LoVo (cell line): ENCODE measurements at places on chromosomes 12 and 14.

DNA sequence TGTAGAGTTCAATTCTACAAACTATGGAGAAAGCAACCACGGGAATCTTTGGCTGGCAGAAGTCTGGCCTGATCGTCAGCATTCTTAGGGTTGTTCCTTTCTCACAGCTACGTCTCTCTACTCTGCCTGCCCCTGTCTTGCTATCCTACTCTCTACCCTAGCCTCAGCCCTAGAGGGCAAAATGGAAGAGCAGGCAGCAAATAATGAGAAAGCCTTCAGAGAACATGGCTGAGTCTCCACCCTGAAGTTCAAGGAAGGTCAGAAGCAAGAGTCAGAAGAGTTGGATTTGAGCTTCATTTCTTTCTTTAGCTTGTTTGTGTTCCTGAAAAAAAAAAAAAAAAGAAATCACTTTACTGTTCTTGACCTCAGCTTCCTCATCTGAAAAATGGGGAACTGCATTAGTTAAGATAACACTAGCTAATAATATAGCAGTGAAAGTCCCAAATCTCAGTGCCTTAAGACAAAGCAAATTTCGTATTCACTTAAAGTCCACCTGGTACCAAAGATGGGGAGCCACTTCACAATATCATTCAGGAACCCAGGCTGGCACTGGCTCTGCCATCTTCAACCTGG, 50.2 kb upstream of the CCND2 start:
- no peak for DNase-seq

- DNase-seq, result no peak
Measured at GRCh38 chr14:101473795-101474562, 87.3 kb upstream of the DIO3 start.

DNA sequence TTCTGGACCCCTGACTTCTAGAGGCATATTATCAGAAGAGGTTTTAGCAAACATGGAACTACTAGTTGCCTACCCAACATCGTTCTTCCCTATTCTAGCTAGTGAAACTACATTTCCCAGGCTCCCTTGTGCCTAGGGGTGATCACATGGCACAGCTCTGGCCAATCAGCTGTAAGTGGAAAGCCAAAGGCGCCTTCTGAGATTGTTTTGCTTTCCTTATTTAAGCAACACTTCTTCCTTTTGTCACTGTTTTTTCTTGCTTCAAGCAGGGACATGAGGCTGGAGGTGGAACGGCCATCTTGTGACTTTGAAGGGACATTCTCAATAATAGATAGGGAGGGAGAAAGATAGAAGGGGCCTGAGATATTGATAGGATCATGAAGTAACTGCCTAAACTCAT, 136.7 kb downstream of the ZNF664 start:
- DNase-seq, result no peak

DNA sequence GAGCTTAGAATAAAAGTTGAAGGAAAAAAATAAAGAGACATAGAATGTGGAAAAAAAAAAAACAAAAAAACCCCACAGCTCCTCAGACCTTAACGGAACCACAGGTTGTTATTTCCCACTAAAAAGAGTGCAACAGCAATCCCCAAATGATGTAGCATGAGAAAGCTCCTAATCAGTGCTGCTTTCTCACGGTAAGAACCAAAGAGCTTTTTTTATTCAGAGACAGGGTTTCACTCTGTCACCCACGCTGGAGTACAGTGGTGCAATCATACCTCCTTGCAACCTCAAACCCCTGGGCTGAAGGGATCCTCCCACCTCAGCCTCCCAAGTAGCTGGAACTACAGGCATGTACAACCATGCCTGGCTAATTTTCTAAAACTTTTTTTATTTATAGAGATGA, 13.3 kb downstream of the NDUFA12 start:
- no peak for DNase-seq

DNA sequence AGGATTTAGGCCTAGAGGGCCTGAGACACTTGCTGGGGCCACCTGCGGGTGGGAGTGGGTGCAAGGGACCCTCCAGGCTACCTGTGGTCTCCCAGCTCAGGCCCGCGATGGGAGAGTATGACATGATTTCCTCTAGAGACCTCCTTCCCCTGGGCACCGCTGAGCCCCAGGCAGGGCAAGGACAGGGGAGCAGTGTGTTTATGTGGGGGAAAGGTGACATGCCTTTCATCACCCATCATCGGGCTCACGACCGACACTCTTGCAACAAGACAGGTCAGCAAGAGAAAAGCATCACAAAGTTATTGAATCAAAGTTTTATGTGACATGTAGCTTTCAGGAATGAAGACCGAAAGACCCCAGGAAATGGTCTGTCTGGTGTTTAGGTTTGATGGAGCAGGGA, 19.9 kb downstream of the SH2B3 start:
- DNase-seq, result no peak

- DNase-seq, result no peak
Measured at GRCh38 chr14:91350813-91351511, 66.7 kb downstream of the CCDC88C start.

GRCh38 chr12:125406131-125406530, 340.9 kb downstream of the AACS start:
- DNase-seq, result no peak

GRCh38 chr12:3673981-3674708, 78.8 kb downstream of the CRACR2A start:
- DNase-seq, result no peak

DNA sequence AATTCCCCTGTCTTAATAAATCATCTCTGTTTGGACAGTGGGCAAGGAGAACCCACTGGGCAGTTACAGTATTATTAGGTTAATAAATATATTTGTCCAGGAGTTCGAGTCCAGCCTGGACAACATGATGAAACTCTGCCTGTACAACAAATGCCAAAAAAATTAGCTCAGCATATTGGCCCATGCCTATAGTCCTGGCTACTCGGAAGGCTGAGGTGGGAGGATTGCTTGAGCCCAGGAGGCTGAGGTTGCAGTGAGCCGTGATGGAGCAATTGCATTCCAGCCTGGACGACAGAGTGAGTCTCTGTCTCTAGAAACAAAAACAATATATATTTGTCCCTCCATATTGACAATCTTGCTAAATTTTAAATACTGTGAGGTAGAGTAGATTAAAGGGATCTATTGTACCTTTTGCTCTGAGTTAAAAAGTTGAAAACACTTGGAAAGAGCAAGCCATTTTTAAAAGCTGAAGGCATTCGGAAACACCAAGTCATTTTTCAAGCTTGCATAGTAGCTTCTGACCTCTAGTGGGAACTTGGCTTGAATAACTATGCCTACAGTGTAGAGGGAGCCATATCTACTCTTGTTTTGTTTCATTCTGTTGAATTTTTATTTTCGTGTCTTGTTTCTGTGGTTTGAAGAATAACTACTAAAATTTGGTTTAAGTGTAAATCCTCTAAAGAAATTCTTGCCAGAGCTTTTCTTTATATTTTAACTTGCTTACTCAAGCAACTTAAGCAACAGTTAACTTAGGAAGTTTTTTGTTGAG, 14.6 kb upstream of the EEA1 start:
- DNase-seq, result no peak

DNA sequence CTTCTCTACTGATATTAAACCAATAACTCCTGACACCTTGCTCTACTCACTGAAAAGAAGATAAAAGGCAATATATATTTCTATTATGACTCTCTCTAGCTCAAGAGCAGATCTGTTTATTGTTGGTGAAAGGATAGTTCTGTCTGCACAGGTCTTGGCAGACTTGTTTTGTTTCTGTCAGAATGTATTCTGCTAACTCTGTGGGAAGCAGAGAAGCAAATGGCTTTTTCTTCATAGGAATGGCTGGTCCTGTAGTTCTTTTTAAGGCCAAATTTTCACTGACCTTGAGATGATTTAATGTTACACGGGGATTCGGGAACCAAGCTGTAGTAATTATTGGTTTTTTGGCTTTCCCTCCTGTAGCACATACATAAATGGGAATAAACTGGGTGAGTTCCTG, 512.1 kb downstream of the DIO2 start:
- no peak for DNase-seq

DNA sequence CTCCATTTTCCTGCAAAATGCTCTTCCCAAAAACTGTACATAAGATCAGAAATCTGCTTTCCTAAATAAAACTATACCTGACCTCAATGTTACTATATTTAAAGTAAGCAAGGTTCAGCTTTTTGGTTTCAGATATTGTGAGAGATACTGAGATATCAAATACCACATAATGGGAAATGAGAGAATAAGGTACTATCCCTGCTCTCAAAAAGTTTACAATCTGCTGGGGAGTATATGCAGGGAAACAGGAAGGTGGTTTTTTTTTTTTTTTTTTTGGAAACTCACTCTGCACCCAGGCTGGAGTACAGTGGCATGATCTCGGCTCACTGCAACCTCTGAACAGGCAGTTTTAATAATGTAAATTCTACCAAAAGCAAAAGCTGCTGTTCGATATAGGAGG, 49.0 kb downstream of the HELB start:
- no peak for DNase-seq

DNA sequence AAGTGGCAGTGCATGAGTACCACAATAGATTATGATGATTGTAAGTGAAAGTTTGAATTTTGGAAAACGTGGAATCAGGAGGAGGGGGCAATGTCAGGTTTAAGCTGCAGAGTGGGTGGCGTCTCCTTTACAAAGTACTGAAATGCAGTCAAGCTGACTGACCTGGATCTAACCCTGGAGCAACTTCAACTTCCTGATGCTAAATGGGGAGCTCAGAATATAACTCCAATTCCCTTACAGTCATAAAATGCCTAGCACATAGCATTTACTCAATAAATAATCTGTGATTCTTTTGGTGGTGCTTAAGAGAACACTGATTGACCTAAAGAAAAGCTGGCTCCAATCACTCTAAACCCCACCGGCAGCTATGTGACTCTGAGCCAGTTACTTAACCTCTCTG, 38.5 kb downstream of the CCDC60 start:
- no peak for DNase-seq

DNA sequence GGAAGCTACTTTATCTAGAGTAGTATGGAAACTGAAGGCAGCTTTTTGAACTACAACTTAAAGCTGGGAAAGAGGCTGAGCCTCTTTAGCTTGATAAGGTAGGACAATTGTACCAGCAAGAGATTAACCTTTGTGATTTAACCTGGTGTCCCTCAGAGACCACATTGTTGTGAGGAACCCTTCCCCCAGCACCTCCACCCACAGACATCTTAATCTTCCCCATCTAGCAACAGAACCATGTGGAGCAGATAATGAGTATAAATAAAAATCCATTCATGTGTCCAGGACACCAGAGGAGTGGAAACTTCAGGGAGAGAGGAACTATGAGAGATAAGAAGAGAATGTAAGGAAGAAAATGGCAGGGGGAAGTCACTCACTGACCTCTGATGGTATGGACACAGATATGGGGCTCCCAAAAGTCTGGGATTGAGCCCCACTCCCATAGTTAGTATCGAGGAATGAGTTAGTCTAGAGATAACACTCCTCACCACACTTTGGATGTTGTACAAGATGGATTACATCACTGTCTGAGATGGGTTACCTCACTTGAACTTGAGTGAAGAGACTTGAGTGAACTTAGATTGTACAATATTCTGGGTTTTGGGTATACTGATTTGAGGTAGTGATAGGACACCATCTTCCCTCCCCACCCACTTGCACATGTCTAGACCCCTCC, 33.9 kb upstream of the SLC38A2 start:
- no peak for DNase-seq

DNA sequence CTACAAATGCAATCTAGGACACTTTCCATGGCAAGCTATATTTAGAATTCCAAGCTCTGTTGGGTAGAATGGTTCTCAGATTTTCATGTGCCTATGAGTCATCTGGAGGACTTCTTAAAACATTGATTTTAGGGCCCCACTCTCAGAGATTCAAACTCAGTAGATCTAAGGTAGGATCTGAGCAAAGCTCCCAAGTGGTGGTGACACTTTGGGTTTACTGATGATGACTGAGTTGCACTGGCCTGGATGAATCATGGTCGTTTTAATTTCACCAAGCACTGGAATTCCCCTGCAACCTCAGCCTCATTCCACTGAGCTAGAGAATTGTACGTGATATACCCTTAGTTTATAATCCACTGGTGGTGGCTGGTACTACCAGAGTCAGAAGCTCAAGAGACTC, 86.5 kb downstream of the PPM1H start:
- no peak for DNase-seq

- no peak for DNase-seq
Measured at GRCh38 chr12:30837595-30837994, 82.8 kb upstream of the CAPRIN2 start.

DNA sequence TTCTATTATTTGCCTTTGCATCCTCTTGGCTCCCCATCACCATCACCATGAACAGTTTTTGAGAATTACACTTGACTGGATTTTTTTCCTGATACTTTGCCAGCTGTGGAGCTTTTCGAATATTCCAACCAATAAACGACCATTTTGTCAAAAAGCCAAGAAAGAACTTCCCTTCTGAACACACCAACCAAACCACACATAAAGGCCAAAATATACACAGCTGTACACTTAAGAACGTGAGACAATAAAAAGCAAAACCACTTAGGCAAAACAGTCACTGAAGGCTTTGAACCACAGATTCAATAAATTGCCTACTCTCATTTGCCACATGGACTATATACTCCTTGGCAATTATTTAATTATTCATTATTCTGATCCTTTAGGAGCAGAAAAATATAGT, 1.1 kb downstream of the C14orf93 start:
- DNase-seq, result no peak

DNA sequence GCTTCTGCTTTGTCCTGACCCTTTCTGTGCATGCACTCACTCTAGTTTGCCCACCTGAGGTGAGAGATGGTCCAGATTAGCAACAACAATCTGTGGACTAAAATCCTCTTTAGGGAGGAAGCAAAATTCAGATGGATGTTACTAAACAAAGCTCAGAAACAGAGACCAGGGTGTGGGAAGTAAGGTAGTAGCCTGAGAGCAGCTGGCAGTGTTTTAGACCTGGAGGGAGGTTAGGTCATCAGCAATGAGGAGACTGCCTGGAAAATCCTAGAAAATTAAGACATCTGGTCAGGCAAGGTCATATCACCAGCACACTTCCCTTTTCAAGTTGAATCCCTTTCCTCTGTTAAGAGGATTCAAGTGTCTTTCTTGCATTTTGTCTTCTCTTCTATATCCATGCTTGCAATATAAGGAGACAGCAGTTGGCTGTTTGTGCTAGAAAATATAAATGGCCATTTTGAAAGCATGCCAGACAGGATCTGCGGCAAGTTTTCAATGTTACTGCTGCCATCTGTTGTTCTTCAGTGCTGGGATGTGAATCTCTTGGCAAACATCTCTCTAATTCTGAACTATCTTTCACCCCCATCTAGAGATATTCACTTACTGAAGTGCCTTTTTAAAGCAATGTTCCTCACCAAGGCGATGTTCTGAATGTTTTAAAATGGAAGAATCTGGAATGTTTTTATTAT, 266.4 kb downstream of the NAV3 start:
- DNase-seq, result no peak

DNA sequence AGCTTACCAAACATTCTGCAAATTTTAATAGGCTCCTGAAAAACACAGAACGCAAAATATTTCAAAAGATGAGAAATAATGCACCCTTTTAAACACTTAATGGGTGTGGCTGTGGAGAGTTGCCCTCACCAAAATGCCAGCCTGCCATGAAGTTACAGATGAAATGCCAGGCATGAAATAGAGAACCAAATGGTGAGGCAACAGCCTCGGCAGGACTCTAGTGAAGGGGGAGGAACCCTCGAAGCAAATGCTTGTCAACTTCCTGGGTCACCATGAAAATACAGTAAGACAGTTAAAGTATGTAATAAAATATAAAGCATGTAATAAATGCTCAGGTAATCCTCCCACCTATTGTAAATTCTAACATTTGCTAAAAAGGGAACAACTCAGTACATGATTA, 24.1 kb downstream of the DUSP16 start:
- peak; percentile 30 for DNase-seq
